HCT116 (cell line): ENCODE measurements at places on chromosomes 3 and 15. TPM values are rescaled to one million over a fixed set of nuclear protein-coding genes. Genes with fewer than 3 reads are reported as not detected.
A peak's percentile ranks its signal among the peaks of the same experiment; 100 is the strongest.

DNA sequence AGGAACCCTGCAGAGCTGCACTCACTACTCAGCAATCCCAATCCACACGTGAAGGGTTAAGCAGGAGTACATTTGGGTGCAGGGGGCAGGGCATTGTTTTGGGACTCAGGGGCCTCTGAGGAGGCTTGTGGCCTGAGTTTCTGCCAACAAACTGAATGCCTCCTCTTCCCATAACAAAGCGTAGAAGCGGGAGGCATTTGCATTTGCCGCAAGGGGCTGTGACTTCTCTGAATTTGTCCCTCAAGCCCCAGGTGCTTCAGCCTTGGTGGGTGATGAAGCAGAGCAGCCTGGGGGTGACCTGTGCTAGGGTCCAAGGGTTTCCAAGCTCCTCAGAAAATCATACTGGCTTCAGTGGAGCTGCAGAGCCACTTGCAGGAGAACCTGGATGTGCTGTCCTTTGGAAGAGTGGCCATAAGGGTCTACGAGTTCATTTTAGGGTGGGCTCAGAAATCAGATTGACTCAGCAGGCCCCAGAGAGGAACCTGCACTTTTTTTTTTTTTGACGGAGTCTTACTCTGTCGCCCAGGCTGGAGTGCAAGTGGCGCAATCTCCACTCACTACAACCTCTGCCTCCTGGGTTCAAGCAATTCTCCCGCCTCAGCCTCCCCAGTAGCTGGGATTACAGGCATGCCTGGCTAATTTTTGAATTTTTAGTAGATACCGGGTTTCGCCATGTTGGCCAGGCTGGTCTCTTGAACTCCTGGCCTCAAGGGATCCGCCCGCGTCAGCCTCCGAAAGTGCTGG, 1.4 kb upstream of the RPSA start:
- H3K27ac ChIP-seq = peak overlapping the region; percentile 89
- peak overlapping the region; percentile 73 for H3K4me3 ChIP-seq
- H3K36me3 ChIP-seq = peaks cover 30% of the 10 kb centered on the region
- peaks cover 32% of the 10 kb centered on the region for H3K4me1 ChIP-seq
- no peak for DNase-seq

UBA7 gene
- 2.6 TPM for total RNA-seq

RNF7 gene
- 82.3 TPM for total RNA-seq

GRCh38 chr3:97138914-97139541, 324.6 kb downstream of the EPHA6 start:
- H3K36me3 ChIP-seq = no peaks in the 10 kb centered on the region
- no peak for DNase-seq
- no peaks in the 10 kb centered on the region for H3K4me1 ChIP-seq
- no peaks in the 10 kb centered on the region for H3K27me3 ChIP-seq
- H3K27ac ChIP-seq = no peak overlapping the region

FEZF2 gene
- not detected for total RNA-seq
